ENCODE measurements at places on chromosomes 6 and 20. TPM values are rescaled to one million over a fixed set of nuclear protein-coding genes. Genes with fewer than 3 reads are reported as not detected.

The MMS22L gene
- total RNA-seq: 8.9 TPM

DNA sequence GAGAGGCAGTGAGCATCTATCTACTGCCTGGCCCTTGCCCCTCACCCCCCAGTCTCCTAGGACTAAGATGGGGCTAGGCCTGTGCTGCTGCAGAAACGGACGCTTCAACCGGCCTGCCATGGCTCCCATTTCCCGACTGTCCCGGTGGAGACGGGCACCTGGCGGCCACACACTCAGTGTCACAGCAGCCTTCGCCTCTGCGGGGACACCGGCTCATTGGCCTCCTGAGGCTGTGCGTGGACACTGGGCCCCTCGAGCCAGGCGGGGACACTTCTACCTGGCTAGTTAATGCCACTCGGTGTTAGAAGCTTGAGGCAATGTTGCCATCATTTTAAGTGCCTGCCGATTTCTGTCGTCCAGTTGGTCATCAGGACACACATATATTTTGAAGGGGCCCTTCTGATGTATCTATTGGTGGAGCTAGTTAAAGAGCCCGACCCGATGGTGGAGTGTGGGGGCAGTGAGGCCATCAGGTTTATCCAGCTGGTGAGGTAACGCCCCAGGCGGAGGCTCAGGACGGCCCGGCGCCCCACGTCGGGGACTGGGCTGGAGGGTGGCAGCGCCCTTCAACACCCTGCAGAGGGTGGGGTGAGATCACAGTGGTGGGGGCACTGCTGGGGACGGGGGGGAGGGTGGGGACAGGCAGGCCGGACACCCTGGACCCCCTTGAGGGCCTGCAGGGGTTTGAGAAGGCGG is 58.9 kb upstream of the GATA5 start:
- DNase-seq: no peak

DNA sequence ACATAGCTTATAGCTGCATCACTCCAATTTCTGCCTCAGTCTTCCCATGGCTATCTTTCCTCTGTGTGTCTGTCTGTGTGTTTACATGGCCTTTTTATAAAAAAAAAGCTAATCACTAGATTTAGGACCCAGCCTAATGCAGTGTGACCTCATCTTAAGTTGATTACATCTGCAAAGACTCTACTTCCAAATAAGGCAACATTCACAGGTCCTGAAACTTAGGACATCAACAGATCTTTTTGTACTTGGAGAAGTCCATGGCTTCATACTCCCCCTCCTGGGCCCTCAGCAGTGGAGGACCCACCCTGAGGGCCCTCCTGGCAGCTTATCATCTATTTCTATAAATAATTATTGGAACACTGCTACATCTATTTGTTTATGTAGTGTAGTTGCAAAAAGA is 146.1 kb downstream of the LMBRD1 start:
- no peak for DNase-seq

The ARG1 gene
- not detected for total RNA-seq

DNA sequence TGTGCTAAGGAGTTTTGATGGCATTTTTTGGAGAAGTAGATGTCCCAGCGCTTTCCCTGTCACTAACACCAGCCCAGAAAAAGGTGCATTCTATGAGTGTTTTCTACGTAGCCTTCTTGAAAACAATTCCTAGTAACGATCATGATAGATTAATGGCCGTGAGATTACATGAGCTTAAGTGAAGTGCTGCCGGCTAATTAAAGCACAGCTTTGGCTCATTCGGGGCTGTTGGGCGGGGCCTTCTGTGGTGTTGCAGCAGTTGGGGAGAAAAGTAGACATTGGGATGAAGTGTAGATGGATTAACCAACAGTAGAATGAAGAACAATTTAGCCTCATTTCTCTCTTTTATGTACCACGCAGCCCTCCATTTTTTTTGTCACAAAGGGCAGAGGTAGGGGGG is 20.8 kb upstream of the TRAF3IP2 start:
- DNase-seq: peak; percentile 69

GRCh38 chr20:50953821-50954220 is 4.5 kb downstream of the DPM1 start:
- no peak for DNase-seq

The FAXC gene
- total RNA-seq: 3.0 TPM
